Trophoblast cell (in vitro differentiated cells and primary cell): ENCODE measurements at places on chromosomes 16 and 17.

DNA sequence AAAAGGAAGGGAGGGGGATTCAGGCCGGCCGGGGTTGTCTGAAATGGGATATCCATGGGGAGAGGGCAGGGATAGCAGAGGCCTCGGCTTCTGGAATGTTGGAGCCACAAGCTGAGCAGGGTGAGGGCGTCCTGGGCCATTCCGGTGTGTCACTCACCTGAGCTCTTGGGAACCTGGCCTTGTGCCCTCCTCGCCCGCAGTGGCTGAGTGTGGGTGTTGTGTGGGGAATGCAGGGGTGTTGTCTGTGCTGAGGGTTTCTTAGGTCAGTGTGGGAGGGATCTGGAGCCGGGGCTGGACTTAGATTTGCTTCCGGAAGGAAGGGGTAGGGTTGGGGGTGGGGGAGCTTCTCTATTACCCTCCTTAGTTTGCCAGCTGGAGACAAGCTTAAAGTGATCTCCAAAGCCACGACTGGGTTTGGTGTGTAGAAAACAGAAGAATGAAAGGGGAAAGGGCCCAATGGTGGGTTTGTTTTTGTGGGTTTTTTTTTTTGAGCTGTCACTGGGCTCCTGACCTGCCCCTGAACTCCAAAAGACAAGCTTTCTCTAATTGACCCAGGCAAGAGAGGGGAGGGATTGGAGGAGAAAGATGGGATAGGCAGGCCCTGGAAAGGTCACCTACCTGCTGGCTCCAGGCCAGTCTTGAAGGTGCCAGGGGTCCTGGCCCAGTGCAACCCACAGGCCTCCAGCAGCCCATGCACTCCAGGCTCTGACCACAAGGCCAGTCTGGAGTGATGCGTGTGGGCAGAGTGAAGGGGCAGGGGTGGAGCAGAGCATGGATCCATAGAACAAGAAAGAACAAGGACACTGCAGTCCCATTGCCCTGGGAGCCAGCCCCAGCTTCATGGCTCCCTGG lies at the start of gene SULT1A2:
SULT1A2 (minus strand) TSS at position 211 of the 852 bp plus-strand sequence. CDS start 1,120 bp downstream, outside the sequence.
- DNase-seq: no peak

- DNase-seq: no peak
Measured at GRCh38 chr16:28186752-28187151, 25.0 kb downstream of the XPO6 start.

GRCh38 chr17:44417553-44417952 lies 28.1 kb upstream of the ITGA2B start:
- DNase-seq: peak; percentile 13

DNA sequence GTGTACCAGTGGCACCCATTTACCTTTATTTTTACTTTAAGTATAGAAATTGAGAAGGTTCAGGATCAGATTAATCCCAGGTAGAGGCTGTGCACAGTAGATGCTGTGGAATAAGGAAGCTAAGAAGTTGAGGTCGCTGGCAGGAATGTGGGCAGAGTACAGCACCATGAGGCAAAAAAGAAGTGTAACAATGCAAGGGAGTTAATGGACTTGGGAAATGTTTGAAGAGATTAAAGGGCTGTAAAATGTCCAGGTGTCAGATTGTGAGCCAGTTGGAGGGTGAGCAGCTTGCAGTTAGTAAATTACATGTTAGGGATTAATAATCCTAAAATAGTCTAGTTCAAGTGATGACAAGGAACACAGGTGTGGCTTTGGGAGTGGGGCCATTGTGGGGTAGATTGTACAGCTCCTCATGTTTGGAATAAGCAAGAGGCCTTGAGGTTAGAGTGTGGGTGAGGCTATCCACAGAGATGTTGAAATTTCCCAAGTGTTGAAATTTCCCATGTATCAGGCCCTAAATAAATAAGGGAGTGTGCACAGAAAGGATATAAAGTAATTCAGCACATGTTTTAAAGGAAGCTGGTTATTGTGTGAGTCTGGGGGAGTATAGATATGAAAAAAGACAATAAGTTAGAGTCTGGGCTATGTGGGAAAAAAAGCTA lies 21.5 kb downstream of the TAT start:
- no peak for DNase-seq

GRCh38 chr17:74759243-74759801 lies 10.9 kb downstream of the NHERF1 start:
- no peak for DNase-seq

- peak; percentile 72 for DNase-seq
Measured at GRCh38 chr17:1557355-1558095, 5.1 kb downstream of the PITPNA start.

- no peak for DNase-seq
Measured at GRCh38 chr17:56926270-56926669, 12.4 kb upstream of the TRIM25 start.

DNA sequence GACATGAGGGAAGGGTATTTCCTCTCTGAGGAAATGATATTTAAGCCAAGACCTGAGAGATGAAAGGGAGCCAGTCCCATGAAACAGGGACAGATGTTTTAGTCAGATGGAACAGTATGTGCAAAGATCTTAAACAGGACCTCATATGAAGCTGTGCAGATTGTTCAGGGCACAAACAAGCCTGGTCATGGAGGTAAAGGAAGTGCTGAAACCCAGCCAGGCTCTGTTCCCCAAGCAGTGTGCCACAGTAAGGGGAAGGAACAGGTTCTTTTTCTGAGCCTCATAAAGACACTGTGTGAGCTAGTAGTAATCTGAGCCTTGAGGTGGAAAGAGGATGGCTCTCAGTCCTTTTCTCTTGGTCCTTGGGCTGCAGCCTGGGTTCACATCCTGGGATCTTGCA lies 159.9 kb downstream of the ANKFN1 start:
- no peak for DNase-seq

DNA sequence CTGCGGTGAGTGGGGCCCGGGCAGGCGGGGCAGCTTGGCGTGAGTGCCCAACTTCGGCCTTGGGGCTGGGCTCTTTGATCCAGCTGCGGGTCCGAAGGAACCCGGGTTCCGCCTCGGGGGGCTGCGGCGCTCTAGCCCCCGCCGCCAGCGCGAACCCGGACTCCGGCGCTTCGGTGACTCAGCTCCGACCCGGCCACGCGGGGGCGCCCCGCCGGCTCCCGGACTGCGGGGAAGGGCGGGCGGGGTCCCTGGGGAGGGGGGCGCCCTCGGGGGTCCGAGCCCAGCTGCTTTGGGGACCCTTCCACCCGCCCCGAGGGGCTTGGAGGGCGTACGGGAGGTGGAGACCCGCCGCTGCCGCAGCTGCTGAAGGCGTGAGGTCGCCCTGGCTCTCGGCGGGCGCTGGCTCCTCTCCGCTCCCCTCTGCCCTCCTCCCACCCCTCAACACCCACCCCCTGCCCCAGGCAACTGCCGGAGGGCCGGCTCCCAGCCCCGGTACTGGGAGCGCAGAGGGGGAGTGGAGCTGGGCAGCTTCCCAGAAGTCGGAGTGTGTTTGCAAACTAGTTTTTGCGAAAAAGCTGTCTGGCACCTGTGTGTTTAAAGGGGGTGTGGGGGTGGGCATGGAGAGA lies 516 bp downstream of the CPNE2 start:
- DNase-seq: no peak

DNA sequence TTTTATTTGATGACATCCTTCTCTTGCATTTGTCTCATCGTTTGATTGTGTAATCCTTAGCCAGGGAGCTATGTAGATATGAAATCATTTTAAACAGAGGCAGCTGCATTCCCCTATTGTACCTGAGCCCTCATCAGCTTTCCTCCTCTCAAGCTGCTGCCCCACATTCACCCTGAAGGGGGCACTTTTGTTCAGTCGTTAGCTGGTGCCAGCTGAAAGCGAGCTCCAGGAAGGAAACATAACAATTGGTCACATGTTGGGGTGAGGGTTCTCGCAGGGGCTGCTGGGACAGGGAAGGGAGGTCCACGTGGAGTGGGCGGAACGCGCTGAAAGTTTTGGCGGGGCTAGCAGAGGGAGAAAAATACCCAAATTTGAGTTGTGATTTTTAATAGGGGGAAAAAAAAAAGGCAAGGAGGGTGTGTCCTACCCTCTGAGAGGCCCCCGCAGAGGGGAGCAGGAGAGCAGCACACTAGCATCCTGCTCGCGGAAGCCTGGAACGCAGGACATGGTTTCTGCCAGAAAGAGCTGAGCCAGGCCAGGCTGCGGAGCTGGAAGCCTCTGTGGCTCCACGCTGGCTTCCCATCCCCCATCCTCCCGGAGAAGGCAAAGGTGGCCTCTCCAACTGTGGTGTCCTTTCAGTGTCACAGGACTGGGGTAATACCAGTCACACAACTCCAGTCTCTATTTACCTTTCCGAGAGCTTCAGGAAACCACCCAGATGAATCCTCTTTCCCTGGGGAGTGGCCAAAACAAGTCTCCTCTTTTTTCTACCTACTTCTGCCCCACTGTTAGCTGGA lies 8.5 kb upstream of the MSL1 start:
- peak; percentile 92 for DNase-seq

- DNase-seq: no peak
Measured at GRCh38 chr16:87973717-87974116, 22.5 kb downstream of the BANP start.

DNA sequence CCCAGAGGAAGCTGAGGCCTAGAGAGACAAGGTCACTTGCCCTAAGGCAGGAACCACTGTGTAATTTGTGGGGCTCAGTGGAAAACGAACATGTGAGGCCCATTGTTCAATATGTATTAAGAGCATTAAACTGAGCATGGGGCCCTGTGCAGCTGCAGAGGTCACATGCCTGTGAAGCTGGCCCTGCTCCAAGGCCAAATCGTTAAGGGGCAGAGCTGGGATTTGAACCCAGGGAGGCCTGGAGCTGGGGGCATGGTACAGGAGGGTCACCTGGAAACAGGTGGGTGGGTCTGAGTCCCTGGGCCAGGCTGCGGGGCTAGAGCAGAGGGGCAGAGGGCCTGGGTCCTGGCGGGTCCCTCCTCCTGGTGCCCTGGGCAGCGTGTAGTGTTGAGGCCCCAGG lies 19.7 kb downstream of the C16orf74 start:
- no peak for DNase-seq

- DNase-seq: no peak
Measured at GRCh38 chr17:17030515-17031211, 11.6 kb upstream of the MPRIP start.
